Activated CD4-positive, alpha-beta T cell treated with anti-CD3 and anti-CD28 coated beads for 4 hours (primary cell): ENCODE measurements at places on chromosomes 3 and 15.

DNA sequence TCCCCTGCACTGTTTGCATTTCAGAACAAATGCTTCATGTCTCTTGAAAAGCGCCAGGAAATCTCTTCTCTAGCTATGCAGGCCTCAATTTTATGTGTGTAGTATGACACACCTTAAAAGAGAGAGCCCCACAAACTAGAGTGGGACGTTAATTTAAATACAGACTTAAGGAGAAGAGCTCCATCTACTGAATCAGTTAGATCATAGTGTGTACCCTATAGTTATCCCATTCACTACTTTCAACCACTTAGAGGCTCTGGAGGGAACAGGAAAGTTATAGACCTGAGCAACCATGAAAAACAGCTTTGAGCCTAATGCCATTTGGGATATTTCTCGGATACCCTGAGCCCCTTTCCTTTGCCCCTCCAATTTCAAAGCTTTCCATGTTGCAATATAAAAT, 153.7 kb downstream of the TIGIT start:
- no peak for DNase-seq

- no peak for DNase-seq
Measured at GRCh38 chr3:113091417-113091816, 100.6 kb downstream of the GTPBP8 start.

DNA sequence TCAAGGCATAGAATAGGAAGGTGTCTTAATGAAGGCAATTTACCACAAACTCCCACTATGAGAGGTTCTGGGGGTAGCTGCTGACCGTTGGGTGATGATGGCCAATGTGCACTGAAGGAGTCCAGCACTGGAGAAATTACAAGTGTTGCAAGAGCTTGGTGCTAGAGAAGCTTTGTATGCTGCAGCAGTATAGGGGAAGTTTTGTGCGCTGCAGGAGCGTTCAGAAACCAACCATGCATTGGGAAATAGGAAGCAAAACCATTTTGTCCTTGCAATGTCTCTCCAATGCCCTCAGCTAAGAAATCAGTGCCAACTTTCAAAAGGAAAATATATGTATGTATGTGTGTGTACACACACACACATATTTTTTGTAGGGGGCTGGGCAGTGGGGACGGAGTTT, 441.6 kb upstream of the NAALADL2 start:
- DNase-seq = no peak

DNA sequence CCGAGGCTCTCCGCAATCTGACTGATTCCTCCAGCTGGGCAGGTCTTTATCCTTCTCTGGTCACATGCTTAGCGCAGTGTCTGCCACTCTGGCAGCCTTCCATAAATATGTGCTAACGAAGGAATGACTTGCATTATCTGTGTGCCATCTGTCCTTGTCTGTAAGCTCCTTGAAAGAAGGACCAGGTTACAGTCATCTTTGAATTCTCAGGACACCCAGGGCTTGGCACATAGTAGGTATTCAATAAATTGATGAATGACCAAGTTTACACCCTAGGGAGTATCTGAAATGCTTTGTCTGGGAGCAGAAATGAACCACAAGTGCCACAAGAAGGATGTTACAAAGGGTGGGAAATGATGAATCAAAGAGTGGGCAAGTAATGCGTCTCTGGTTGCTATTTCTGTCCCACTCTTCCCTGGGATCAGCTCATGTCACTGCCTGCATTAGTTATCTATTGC, 16.5 kb upstream of the FAM3D start:
- DNase-seq = no peak

GRCh38 chr3:167739190-167739810, 3.8 kb downstream of the SERPINI1 start:
- DNase-seq = no peak

DNA sequence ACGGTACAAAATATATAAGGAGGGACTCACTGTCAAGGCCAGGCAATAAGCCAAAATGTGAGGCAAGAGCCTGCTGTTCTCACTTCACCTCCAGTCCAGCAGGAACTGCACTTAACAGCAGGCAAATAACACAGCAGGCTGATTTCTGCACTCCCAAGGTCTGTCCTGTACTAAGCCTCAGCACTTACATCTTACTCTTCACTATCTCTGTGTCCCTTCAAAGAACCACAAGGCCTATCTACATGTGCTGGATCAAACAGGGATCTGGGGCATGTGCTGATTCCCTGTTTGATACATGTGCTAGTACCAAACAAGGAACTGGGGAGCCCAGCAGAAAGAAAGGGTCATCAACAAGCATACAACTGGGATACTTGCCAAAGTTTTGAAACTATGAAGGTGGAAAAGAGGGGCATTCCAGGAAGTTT, 22.2 kb downstream of the UACA start:
- DNase-seq = no peak

GRCh38 chr3:5022966-5023776, 43.9 kb downstream of the BHLHE40 start:
- no peak for DNase-seq

DNA sequence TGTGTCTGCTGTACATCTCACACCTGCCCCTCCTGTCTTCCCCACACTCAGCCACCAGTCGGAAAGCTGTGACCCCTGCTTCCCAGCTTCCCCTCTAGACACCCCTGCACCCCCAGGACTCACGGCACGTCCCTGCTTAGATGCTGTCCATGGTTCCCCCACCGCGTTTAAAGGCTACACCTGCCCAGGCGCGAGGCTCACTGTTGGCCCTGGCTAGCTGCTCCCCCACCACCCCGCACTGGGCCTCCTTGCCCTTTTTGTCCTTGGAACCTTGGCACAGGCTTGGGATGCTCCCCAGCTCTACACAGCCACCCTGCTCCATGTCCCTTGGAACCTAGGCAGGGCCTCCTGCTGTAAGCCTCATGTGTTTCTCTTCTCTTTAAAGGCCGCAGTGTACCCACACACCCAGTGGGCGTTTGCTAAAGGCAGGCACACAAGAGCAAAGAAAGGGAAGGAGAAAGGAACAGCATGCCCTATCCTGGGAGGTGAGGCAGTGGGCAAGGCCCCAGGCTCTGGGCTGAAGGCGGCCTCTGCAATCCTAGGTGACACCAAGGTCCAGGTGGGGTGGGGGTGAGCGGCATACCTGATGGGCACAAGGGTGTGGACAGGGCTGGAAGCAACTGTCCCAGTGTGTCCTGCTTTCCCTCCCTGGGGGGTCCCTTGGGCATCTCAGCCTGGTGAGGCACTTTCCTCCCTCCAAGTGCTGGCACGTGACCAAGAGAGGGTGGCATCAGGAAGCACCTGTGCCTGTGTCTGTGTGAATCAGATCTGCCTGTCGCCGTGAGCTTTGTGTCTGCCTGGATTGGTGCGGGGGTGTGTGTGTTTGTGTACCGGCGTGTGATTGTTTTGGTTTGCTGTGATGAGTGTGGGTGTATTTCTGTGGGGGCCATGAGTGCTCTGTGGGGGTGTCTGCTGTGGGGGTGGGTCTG, 54.4 kb downstream of the TPRA1 start:
- DNase-seq = no peak

DNA sequence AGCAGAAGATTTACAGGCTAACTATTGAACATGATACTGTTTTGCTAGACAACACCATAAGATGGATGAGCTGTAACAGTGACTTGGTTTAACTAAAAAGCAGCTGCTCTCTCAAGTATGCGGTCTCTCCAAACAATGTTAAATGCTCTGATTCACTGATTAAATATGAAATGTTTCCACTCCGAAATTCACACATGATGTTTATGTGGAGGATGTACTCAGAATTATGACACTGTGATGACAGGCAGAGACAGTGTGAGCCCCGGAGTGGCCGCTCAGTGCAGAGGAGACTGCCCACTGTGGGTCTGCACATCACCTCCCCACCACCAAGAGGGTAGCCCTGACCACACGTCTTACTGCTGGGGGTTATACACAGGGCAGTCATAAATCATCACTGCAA, 83.9 kb upstream of the MEX3B start:
- DNase-seq = no peak

DNA sequence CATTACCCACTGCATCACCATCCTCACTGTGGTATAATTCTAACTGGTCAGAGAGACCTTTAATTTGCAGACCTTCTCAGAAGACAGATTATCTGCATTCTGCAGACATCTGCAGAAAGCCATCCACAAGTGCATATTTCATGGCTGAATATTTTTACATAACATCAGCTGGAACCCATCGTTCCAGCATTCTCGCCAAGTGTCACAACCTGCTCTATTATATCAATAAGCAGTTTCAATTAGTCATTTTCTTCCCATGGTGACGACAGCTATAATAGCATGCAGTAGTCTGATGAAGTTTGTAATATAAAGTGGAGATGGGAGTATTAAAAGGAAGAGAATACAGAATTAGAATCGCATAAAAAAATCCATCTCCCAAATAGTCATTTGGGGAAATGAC, 334.7 kb downstream of the FHIT start:
- DNase-seq = no peak

GRCh38 chr3:22729981-22730380, 473.1 kb upstream of the UBE2E2 start:
- DNase-seq = no peak

- DNase-seq = no peak
Measured at GRCh38 chr15:94930441-94930840, 699.1 kb downstream of the MCTP2 start.

- DNase-seq = no peak
Measured at GRCh38 chr3:16379838-16380237, 114.8 kb downstream of the OXNAD1 start.

GRCh38 chr3:197789309-197789708, 1.7 kb upstream of the LRCH3 start:
- no peak for DNase-seq

DNA sequence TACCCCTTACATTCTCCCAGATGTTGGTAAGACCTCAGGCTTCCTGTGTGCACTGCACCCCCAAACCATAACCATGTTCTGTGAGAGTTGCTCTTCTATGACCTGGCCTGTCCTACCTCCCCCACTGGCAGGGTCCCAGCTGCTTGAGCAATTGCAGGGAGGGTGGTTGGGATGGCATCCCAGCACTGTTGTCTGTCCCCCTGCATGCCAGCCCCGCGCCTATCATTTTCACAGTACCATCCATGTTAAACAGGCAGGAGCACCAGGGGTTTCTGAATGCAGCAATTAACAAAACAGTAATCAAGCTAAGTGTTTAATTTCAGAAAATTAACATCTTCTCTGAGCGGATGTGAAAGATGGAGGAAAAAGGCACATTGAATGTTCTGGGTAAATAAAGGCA, 345.5 kb downstream of the EPHB1 start:
- DNase-seq = no peak

GRCh38 chr15:41989573-41990242, 17.4 kb upstream of the EHD4 start:
- peak; percentile 72 for DNase-seq

DNA sequence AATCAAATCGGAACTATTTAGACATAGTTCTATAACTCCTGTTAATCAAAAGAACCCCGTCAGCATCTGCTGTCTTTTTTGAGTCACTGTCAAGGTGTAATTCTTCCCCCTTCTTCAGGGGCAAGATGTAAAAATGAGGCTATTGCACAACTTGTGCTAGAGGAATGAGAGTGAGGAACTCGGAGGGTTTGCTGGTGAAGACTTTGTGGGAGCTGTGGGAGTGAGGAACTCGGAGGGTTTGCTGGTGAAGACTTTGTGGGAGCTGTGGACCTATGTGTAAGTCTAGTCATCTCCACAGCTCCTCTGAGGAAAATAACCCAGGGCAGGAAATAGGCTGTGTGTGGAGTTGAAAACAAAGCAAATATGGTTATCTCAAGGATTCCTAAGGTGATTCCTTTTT, 2.5 kb upstream of the CERS3 start:
- DNase-seq = no peak

DNA sequence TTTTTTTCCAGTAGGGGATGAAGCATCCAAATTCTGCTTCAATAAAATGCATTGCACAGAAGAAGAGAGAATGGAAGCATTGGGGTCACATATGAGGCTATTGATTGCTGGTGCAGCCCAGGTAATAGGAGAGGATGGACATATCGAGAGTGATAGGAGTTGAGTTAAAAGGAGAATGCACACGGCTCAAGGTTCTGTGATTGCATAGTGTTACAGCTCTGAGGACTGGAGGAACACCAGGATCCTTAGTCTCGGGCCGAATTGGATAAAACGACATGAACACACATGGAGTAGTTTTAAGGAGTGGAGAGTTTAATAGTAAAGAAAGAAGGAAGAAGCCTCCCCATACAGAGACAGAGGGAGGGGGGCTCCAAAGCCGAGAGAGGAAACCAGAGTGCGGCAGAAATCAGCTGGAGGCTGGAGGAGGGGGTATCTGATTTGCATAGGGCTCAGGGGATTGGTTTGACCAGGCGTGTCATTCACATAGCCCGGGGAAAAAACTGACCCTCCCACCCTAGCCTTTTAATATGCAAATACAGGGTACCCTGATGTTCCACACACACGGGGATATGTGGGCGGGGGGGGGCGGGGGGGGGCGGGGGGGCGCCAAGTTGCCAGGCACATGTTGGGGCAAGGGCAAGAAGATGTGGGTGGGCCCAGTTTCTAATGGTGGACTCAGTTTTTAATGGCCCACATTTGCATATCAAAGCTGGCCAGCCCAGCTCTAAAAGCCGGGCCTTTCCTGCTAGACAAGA, 156.9 kb downstream of the AGBL1 start:
- DNase-seq = no peak

- no peak for DNase-seq
Measured at GRCh38 chr3:126109880-126110235, 25.9 kb upstream of the SLC41A3 start.

- no peak for DNase-seq
Measured at GRCh38 chr3:143977341-143978262, 6.0 kb downstream of the DIPK2A start.

DNA sequence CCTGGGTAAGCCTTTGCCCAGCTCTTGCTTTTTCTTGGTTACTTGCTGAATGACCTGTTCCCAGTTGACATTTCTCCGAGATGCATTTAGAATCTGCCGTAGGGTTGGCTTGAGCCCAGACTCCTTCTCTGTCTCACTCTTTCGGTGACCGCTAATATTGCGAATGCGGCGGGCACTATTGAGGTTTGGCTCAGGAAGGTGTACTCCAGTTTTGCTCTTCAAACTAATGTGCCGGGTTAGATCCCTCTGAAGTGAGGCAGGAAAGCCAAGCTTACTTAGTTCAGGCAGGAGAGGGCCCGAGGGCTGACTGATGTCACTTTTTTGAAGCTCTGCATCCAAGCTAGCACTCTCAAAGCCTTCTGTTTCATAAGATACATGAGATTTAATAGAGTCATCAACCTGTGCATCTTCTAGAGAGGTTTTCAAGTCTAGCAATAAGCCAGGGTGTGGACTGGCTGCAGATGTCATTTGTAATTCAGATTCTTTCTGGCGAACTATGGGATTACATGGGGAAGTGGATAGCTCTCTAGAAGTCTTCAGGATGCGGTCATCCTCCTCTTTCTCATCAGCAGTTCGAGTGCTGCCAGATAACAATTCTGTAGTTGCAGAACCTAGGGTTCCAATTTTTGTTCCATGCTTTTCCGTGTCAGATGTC, 41.0 kb downstream of the ZNF106 start:
- DNase-seq = no peak

GRCh38 chr3:82079335-82079890, 318.0 kb upstream of the GBE1 start:
- no peak for DNase-seq
